CD8-positive, alpha-beta T cell (primary cell): ENCODE measurements at places on chromosomes 16 and 17. TPM values are rescaled to one million over a fixed set of nuclear protein-coding genes. Genes with fewer than 3 reads are reported as not detected.

The BOLA2B gene
- total RNA-seq: 55.5 TPM

The GAS7 gene
- 2.9 TPM for total RNA-seq

The MTMR4 gene
- 27.7 TPM for total RNA-seq

The VTN gene
- total RNA-seq: 0.49 TPM

The CES5A gene
- total RNA-seq: not detected

The IL17C gene
- total RNA-seq: 0.81 TPM

The CCL23 gene
- not detected for total RNA-seq

The OR4D1 gene
- 0.61 TPM for total RNA-seq
